Cerebellar nuclear complex (tissue), 1 donor: ENCODE measurements at places on chromosomes 6 and 20.

DNA sequence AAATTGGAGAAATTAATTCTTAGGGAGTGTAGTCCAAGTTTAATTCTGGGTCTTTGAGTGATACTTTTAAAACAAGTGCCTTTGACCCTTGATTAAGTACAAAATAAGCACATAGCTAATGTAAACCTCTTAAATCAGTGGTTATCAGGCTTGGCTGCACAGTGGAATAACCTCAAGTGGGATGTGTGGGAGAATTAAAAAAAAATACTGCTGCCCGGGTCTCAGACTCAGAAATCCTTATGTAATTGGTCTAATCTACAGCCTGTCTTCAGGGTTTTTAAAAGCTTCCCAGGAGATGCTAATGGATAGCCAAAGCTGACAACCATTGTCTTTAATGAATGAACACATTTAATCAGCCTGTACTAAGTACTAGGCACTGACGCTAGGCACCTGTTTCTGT lies 28.5 kb upstream of the TMEM14A start:
- DNase-seq = no peak

- no peak for DNase-seq
Measured at GRCh38 chr20:48287021-48287494, 501.8 kb upstream of the SULF2 start.

DNA sequence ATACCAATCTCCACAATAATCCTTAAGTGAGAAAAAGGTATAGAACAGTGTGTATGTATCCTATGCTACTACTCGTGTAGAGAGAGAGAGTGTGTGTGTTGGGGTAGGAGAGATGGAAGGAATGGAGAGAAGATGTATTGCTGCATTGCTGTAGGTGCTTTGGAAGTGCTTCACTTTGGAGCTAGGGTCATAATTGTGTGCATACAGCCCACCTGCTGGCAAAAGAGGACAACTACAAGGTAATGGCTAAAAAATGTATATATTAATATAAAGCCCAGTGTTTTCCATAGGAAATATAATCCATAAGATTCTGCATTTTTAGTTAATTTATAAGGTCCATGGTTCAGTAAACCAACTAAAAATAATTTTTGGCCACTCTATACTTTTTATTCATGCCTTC lies 36.1 kb downstream of the SERAC1 start:
- no peak for DNase-seq

DNA sequence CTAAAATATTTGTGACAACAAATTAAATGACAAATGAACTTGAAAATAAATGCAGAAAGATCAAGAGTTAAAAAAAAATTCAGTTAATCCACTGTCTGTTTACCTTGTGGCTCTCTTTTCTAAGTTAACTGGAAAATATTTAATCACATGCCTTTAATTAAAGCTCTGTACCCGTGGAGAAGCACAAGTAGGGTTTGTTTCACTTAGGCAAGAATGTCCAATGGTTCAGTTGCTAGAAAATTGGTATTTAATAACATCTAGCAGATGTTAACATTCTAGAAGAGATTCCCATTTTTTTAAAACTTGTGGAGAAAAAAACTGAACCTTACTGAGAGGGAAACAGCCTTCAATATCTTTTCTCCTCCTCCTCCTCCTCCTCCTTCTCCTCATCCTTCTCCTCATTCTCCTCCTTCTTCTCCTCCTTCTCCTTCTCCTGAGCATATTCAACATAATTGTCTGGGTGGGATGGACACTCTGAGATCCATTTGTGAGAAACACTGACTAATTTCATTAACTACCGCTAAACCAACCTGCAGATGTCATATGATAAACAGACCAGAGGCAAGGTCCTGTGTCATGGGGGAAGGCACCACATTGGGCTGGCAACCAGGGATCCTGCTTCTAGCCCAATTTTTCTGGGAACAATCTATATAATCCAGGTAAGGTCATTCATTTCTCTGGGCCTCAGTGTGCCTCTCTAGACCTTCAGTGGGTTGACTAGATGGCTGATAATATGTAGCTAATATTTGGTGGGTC lies 44.1 kb upstream of the AKIRIN2 start:
- DNase-seq = no peak

GRCh38 chr6:125114248-125114858 lies 39.2 kb upstream of the TPD52L1 start:
- no peak for DNase-seq
